ENCODE measurements at places on chromosomes 1 and 21.

DNA sequence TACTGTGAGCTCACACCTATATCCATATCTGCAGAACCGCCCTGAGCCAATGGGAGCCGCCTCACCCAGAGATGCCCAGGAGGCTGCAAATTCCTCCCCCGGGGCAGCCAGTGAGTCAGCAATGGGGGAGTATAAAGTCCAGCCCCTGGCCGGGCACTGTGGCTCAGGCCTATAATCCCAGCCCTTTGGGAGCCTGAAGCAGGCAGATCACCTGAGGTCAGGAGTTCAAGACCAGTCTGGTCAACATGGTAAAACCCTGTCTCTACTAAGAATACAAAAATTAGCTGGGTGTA lies 5.0 kb upstream of the CLCNKB start:
- DNase-seq = no peak

GRCh38 chr21:44414291-44415072 lies 40.8 kb upstream of the LRRC3 start:
- no peak for DNase-seq

- no peak for DNase-seq
These were observed 11.8 kb downstream of the UBIAD1 start for GRCh38 chr1:11284784-11285183.

- no peak for DNase-seq
These were observed 546.9 kb upstream of the ADAMTS5 start for GRCh38 chr21:27513825-27514224.

DNA sequence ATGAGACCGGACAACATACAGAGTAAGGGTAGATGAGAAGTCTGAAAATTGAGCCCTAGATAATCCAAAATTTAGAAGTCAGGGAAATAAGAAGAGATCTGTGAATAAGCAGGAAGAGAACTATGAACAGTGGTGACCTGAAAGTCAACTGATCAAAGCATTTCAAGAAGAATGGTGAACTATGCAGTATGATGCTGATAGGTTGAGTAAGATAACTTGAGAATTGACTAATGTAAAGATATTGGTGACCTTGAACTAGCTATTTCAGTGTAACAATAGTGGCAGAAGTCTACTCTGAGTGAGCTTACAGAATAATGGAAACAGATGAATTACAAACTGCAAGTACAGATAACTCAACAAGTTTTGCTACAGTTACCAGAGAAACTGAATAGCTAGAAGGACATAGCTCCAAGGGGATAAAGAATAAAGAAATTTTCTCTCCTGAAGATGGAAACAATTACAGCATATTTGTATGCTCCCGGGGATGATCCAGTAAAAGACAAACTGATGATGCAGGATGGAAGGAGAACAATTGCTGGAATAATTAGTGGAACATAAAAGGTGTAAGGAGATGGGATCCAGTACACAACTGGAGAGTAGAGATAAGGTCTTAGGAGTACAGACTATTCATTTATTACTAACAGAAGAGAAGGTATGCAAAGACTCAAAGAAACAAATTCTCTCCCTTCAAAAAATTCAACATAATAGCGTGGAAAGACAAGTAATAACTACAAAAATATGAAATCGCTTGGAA lies 10.9 kb downstream of the NRDC start:
- no peak for DNase-seq

DNA sequence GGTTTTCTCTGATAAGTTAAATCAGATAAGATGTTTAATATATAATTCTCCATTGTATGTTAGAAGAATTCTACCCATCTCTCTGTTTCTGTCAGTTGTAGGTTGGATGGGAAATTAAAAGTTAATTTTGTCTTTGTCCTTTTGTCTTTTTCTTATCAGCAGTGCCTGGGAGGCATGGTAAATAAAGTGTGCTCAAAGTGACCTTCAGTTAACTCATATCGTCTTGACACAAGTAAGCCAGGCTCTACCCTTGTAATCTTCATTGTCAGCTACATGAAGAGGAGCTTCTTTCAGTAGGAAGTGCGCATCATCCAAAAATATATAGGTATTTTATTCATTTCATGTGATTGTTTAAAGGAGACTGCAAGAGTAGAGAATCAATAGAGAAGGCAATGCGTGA lies 138.9 kb upstream of the NRIP1 start:
- no peak for DNase-seq

GRCh38 chr1:182781841-182782586 lies 7.6 kb upstream of the NPL start:
- no peak for DNase-seq

GRCh38 chr1:35856964-35857363 lies 26.0 kb upstream of the AGO1 start:
- no peak for DNase-seq

GRCh38 chr1:75733661-75734060 lies 9.2 kb downstream of the ACADM start:
- no peak for DNase-seq

- DNase-seq = no peak
These were observed 8.5 kb upstream of the ACBD6 start for GRCh38 chr1:180510882-180511281.

DNA sequence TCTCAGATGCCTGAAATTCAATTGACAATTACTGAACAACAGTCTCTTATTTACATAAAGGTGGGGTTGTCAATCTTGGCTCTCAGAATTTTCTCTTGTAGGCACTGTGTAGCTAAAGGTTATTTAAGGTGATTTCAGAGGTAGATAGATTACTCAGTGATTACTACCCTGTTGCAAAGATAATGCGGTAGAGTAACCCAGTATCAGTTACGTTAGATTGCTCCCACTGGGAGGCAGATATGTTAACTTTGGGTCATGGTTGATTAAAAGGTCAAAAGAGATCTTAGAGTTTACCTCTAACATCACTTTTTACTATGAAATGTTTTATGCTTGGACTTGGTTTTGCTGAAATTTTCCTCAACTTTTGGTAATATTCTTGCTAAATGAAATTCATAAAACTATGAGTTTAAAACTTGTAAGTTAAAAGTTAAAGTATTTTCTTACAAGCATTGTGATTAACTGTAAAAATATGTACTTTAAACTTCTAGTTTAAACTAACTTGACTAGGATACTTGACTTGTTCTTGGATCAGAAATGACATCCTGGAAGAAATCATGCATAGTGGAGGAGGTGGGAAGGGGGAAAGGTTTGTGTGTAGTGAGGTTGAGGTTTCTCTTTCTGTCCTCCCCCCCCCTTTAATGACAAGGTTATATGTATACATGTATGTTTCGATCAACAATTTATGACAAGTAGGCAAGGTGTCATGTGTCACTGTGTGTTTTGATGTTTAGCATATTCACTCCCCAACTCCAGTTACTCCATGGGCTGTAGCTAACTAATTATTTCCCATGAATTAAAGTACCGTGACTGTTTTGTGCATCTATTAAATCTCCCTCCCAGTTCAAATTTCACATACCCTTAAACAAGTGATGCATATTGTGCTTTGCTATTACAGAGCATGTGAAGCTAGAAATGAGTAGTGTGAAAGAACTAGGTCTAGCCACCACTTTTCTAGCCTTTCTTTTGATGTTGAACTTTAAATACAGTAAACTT lies 2.9 kb downstream of the LAMC1 start:
- no peak for DNase-seq

DNA sequence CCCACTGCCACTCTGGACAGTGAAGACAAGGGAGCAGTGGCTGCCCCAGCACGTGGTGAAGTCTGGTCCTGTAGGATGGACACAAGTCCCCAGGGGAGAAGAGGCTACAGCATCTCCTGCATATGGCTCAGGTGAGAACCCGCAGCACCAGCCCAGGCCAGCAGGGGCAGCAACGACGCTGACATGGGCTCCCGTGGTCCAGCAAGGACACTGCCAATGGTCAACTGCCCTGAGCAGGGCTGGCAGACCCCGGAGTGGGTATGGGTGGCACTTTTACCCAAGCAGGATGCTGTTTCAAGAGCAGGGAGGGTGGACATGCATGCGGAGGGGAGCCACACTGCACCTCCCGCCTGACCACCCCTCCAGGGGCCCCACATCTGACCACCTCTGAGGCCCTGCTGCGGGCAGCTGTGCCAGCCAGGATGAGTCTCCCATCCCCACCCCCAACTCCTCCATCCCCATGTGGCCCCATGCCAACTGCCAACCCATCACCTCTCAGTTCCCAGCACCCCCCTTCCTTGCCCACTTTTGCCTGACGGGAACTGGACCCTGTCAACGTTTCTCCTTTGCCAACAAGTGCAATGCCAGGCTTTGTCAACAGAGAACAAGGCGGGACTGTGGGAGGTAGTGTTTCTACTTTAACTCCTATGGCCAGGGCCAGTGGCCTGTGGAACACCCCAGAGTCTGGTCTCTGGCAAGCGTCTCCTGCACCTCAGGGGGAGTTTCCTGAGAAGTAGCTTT lies 8.6 kb downstream of the MORN1 start:
- no peak for DNase-seq

- DNase-seq = peak; percentile 42
These were observed 13.7 kb downstream of the PTPRU start for GRCh38 chr1:29249951-29250581.

DNA sequence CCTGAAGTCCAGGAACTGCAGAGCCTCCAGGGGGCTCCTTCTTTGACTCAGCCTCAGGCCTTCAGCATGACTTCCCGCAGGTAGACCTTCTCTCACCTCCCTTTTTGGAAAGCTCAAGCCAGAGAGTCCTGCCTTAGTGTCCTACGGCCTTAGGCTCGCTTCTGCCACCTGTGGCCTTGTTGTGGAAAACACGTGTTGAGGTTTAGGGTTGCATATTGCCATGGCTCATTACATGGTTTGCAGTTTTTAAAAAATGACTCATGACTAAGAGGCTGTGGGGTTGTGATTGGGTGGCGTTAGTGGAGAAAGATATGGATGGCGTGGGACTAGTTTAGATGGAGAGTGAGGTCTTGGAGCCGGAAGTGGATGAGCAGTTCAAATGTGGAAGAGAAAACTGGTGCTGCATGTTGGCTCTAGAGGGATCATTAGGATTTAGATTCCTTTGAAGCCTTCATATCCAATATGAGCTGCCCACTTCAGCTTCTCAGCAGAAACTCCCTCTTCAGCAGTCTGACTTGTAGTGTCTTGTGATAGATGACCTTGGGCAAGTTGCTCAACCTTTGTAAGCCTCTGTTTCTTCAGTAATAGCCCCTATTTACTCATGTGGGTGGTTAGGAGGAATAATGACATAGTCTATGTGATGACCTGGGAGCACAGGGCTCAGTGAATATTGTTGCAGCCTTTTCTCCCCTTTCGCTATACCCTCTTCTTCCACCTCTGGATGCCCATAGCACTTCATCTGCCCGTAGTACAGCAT lies 6.5 kb upstream of the FGGY start:
- no peak for DNase-seq

- DNase-seq = no peak
These were observed 63.7 kb downstream of the NVL start for GRCh38 chr1:224266105-224266914.

- DNase-seq = peak; percentile 10
These were observed 520.5 kb downstream of the USP25 start for GRCh38 chr21:16250273-16250672.

GRCh38 chr1:243323491-243323890 lies 67.7 kb downstream of the SDCCAG8 start:
- DNase-seq = no peak

DNA sequence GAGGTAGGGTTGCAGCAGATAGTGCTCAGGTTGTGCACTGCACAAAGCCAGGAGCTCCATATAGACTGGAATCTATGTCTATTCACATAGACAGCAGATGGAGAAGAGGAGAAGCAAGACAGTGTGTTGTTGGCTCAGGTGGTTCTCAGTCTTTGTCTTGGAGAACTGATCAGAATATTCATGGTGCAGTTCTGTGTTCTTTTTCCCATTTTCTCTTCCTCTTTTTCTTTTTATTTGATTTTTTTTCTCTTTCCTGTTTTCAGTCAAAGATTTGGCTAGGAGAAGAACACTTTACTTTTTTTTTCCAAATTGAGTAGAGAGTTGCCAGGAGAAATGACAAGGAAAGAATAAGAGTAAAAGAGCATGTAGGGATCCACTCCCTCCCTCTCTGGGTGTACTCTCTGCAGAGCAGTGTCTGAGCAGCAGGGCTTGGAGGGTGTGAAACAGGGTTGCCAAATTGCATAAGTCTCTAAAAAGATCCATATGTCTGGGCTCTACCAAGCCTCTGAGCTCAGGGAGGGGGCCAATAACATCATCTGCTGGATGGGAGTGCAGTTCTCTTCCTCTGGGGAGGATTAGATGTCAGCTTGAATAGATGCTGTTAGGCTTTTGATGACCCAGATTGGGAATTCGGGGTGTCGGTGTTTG lies 8.7 kb upstream of the CD34 start:
- no peak for DNase-seq

GRCh38 chr1:35762141-35762540 lies 7.6 kb downstream of the CLSPN start:
- DNase-seq = no peak

- no peak for DNase-seq
These were observed 94.6 kb upstream of the AKT3 start for GRCh38 chr1:243944429-243945160.

DNA sequence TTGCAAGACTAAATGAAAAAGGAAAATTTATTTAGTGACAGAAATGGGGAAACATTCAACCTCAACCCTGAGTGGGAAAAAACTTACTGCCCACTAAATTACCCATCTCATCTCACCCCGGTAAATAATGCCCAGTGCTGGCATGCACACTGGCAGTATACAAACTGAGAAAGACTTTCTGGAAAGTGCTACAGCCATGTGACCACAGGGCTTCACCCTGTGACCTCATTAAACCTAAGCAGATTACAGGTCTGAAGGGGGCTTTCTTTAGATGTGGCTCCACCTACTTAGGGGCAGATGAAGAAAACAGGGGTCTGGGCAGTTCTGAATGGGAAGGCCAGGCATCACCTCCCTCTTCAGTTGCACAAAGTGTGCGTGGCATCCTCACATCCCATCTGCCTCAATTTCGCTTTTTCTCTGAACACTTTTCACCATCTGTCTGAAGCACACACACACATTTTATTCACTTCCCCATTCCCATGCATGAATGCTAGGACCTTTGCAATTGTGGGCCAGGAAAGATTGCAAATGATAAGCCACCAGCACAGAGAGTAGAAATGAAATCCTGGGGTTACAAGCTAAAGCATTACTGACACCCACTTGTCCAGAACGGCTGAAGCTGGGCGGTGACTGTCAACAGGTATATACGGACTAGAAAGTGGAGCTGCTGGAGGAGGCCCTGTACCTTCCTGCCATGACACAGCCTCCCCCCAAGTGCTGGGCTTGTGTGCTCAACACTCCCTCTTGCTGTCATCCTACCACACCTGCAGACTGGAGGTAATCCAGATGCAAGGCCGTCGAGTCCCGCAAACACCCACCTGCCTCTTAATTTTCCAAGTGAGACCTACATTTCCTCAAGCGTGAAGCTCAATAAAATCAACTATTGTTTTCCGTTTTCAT lies 2.7 kb downstream of the NADK start:
- DNase-seq = no peak

DNA sequence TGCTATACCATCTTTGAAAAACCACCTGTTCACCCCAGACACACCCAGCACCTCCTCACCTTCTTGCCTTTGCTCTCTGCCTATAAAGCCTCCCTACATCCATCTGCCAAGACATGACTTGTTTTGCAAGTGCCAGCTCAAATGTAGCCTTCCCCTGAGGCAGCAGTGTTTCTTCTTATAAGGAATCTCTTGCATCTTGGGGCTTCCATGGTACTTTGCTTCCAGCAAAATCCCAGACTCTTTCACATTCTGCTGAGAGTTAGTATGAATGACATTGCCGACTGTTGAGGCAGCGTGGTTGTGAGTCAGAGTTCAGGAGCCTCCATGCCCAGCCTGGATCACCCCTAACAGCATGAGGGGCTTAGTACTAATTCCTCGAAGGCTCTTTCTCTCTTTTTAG lies 217.4 kb upstream of the RUNX1 start:
- DNase-seq = peak; percentile 70

- no peak for DNase-seq
These were observed 38.6 kb upstream of the EDN2 start for GRCh38 chr1:41523071-41523470.

- no peak for DNase-seq
These were observed 342.4 kb downstream of the NPHP4 start for GRCh38 chr1:5649795-5650194.

GRCh38 chr21:20728691-20729090 lies 269.5 kb upstream of the NCAM2 start:
- no peak for DNase-seq
